ENCODE measurements at places on chromosomes 6 and 20.

GRCh38 chr20:47784599-47785310 lies 526 bp downstream of the SULF2 start:
- peak; percentile 53 for DNase-seq

DNA sequence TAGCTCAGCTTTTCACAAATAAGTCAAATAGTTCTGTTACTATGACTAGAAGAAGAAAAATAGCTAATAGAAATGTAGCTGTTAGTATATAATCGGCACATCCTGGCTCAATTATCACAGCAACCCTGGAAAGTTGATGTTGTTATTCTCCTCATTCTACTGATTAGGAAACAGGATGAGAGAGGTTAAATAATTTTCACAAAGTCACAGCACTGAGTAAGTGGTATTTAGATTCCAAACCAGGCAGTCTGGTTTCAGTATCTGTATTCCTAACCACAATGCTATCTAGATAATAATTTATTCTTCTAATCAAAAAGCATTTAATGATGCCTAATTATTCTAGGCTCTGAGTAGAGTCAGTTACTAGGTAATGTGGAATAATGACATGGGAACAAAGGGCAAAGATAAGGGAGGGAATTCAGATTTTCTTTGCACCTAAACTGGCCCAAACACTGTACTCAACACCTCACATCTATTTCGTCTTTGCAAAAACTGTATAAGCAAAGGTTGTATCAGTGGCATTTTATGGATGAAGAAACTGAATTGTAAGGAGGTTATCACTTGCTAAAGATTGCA lies 51.3 kb downstream of the PDE7B start:
- DNase-seq = no peak

GRCh38 chr6:21061892-21062291 lies 527.6 kb downstream of the CDKAL1 start:
- no peak for DNase-seq

GRCh38 chr6:163645560-163645959 lies 231.0 kb downstream of the QKI start:
- no peak for DNase-seq

GRCh38 chr6:106026748-106027715 lies 59.1 kb upstream of the PRDM1 start:
- no peak for DNase-seq

- no peak for DNase-seq
Observed at GRCh38 chr6:143449082-143449713, 1.3 kb downstream of the ADAT2 start.

DNA sequence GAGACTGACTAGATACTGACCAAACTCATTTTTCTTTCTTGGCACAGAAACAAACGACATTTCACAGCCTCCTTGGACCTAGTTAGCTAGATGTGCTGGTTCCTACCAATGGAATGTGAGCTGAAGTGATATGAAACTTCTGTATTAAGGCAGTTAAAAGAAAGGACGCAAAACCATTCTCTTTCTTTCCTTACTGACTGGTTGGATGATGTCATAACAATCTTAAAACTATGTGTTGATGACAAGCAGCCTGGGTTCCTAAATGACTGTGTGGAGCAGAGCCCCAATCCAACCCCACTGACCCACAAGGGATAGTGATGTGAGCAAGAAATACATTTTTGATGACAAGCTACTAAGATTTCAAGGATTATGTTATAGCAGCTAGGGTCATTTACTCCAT lies 35.6 kb downstream of the CEP162 start:
- no peak for DNase-seq

- no peak for DNase-seq
Observed at GRCh38 chr20:21640556-21640955, 64.9 kb upstream of the PAX1 start.

DNA sequence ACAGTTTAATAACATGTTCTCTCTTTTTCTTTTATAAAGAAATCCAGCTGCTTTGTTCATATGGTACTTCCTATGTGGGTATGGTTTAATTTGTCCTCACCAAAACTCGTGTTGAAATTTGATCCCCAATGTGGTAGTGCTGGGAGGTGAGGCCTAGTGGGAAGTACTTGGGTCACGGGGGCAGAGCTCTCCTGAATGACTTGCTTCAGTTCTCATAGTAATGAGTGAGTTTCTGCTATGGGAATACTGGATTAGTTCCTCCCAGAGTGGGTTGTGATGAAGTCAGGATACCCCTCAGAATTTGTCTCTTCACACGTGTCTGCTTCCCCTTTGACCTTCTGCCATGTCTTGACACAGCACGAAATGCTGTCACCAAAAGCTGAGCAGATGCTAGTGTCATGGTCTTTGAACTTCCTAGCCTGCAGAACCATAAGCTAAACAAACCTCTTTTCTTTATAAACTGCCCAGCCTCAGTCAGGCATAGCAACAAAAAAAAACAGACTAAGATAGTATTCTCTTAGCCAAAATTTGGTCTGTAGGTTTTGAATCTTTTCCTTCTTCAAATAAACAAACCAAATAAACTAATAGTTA lies 87.8 kb upstream of the HS3ST5 start:
- DNase-seq = peak; percentile 60

GRCh38 chr6:157281570-157281969 lies 41.7 kb downstream of the TMEM242 start:
- no peak for DNase-seq

- no peak for DNase-seq
Observed at GRCh38 chr6:113433335-113433991, 423.7 kb upstream of the MARCKS start.

- no peak for DNase-seq
Observed at GRCh38 chr6:110656492-110656891, 158.8 kb downstream of the CDK19 start.

GRCh38 chr6:28648035-28648877 lies 122.6 kb downstream of the GPX5 start:
- peak; percentile 88 for DNase-seq

GRCh38 chr6:17267566-17267965 lies 13.6 kb upstream of the RBM24 start:
- no peak for DNase-seq

GRCh38 chr6:134307870-134308269 lies 10.0 kb downstream of the SGK1 start:
- DNase-seq = no peak

DNA sequence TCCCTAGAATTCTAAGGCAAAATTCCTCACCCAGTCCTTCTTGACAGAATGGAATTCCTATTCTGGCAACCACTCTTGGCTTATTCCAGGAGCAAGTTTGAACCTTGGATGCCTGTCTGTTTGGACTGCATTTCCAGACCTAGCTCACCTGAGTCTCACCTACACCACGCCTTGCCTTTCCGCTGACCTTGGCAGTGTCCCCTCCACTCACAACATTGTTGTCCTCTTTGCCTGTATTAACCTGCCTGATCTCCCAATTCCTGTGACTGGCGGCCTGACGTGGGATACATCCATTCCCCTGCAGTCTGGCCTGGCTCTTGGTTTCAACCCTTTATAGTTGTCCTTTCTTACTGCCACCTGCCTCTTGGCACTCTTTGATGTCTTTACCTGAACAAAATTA lies 281.4 kb upstream of the SOX4 start:
- no peak for DNase-seq

GRCh38 chr6:114267897-114268296 lies 74.9 kb downstream of the HS3ST5 start:
- DNase-seq = no peak

- DNase-seq = no peak
Observed at GRCh38 chr6:168315596-168315995, 4.0 kb downstream of the DACT2 start.

- no peak for DNase-seq
Observed at GRCh38 chr6:50097966-50098640, 48.4 kb upstream of the DEFB112 start.

DNA sequence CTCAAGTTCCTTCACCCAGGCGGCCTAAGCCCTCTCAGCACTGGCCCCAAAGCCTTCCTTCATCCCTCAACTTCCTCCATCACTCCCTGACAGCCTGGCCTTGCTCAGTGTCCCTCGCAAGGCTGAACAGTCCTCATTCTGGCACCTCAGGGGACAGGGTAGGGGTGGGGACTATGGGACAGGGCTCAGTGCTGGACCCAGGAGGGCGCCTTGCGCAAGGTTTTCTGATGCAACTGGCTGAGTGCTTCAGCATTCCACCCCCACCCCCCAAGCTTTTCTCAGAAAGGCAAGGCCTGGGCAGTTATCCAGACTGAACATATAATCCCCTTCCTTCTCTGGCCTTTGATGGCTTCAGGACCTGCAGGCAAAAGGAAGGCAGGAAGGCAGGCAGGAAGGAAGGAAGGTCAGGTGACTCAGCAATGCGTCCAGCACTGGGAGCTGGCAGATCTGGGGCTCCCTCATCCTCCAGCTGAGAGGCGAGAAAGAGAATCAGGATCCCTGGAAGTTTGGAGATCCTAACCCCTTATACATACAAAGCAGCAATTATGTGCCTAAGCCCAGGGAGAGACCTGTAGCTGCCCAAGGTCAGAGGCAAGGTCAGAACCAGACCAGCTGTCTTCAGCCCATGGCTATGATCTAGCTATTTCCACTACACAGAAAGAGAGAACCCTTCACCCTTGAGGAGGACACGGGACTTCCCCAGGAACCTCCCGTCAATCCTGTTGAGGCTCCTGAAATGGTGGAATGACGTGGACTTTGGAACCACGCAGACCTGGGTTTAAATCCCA lies 8.6 kb upstream of the TRIB3 start:
- DNase-seq = no peak

- no peak for DNase-seq
Observed at GRCh38 chr6:16969699-16970655, 131.9 kb upstream of the STMND1 start.

- DNase-seq = peak; percentile 41
Observed at GRCh38 chr20:50366270-50367103, 143.7 kb upstream of the PTPN1 start.

GRCh38 chr6:10624836-10625235 lies 69.6 kb downstream of the C6orf52 start:
- no peak for DNase-seq

GRCh38 chr20:3541887-3542721 lies 71.3 kb downstream of the ATRN start:
- no peak for DNase-seq

- no peak for DNase-seq
Observed at GRCh38 chr6:167098825-167099225, 24.1 kb upstream of the CCR6 start.

DNA sequence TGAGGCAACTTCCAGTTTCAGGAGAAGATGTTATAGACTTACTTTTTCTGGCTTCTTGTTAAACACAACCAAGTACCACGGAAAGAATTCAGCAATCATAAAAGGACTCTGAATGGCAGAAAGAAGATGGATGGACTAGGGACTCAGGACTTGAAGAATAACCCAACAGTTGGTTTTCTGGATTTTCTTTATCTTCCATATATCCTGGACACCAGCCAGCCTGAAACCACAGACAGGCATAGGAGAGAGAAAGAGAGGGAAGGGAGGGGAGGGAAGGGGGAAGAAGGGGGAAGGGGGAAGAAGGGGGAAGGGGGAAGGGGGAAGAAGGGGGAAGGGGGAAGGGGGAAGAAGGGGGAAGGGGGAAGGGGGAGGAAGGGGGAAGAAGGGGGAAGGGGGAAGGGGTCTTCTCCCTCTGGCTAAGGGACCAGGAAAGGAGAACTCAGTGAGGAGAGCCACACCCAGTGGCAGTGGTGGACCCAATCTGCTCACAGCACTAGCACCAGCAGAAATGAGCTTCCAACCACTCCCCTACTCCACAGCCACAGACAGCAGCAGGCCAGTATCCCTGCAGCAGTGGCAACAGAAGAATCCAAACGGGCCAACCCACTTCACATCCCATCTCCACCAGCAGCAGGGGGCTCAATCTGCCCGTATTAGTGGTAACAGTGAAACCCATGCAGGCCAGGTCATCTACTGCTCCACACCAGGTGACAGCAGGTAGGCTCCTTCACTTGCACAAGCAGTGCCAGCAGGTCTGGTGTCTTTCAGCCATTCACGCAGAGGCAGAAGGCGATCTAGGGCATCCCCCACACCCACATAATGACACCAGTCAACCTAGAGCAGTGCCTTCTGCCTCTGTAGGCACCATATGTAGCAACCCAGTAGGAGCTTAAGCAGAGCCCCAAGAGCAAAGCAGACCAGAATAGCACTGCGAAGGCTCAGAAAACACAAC lies 78.6 kb downstream of the TRMT6 start:
- no peak for DNase-seq

DNA sequence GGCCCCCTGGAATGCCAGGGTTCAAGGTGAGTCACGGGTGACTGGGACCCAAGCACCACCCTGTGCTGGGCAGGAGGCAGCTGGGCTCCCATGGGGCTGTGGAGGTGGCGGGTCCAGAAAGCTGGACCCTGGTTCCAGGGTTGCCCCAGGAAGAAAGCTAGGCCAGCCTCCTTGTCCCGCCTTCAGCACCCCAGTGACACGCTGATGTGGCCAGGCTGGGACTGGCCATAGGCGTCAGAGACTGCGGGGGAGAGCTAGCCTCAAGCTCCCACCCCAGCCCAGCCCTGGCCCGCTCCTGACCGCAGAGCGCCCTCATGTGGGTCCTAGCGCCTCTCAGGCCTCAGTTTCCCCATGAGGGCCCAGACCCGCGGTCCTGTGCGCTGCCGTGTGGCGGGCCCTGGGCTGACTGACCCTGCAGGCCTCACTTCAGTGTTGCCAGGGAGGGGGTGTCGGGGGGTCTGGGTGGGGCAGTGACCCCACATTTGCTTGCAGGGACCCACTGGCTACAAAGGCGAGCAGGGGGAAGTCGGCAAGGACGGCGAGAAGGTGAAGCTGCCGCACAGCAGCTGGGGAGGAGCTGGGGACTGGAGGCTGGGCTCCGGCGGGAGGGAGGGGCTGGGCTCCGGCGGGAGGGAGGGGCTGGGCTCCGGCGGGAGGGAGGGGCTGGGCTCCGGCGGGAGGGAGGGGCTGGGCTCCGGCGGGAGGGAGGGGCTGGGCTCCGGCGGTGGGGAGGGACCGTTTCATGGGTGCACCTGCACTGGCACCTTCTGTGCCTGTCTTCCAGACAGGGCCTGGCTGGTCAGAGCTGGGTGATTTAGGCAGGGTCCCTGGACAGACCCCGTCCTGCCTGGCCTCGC lies 7.9 kb downstream of the COL9A3 start:
- peak; percentile 34 for DNase-seq

- no peak for DNase-seq
Observed at GRCh38 chr6:163243083-163243482, 171.4 kb upstream of the QKI start.

GRCh38 chr20:44646641-44647274 lies 4.7 kb downstream of the ADA start:
- DNase-seq = no peak

DNA sequence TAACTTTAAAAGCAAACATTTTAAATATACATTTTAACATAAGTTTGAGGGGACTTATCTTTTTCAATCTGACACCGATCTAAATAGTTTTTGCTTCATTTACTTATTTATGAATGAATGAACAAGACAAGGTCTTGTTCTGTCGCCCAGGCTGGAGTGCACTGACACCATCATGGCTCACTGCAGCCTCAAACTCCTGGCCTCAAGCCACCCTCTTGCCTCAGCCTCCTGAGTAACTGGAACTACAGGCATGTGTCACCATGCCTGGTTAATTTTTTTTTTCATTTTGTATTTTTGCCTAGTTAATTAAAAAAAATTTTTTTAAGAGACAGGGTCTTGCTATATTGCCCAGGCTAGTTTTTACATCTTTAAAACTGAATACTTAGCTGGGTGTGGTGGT lies 25.4 kb downstream of the FBXO9 start:
- DNase-seq = no peak

Measured in NCI-H1694 treated with DMSO at 0.1 percent for 48 hours (cell line).